NCI-H187 (cell line): ENCODE measurements at places on chromosomes 7 and 10.

DNA sequence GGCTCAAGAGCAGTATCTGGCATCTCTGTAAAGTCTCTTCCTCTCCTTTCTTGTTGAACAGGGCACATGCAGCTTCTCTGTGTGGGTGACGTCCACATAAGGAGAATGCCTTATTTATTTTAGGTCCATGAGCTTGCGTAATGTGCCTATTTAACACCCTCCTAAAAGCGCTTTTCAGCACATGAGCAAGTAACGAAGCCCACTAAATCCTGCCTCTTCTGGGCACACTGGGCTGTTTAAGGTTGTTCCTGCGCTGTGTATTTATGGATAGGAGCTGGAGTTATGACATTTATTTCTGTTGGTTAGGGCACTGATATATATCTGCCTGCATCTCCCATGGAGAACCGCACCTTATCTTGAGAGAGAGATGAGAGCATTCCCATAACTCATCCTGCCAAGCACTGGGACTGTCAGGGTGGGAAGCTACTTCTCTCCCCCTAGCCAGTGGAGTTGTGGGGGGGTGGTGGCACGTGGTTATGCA, 76.1 kb downstream of the LRRC4 start:
- DNase-seq, result no peak

DNA sequence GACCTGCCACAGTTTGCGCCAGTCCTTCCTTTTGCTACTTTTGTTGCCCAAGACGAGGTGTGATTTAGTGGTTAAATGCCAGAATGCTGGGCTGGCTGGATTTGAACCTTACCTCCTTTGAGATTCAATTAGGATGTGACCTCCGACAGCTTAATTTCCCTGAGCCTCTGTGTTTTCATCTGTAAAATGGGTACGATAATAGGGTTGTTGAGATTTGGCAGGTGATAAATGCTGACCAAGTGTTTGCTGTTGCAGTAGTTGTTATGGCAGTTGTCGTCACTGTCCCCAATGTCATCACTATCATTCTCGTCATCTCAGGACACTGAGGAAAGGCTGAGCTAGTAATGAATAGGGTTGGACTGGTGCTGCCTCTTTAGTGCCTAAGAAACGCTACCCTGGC, 61.1 kb downstream of the GRK5 start:
- no peak for DNase-seq

GRCh38 chr7:37346761-37347160, 101.9 kb downstream of the ELMO1 start:
- DNase-seq, result peak; percentile 49

GRCh38 chr10:133088179-133088955, 643 bp downstream of the ADGRA1 start:
- DNase-seq, result no peak

GRCh38 chr10:59177031-59177797, 771 bp downstream of the PHYHIPL start:
- DNase-seq, result peak; percentile 66

GRCh38 chr7:3358991-3359390, 57.9 kb downstream of the SDK1 start:
- DNase-seq, result no peak

DNA sequence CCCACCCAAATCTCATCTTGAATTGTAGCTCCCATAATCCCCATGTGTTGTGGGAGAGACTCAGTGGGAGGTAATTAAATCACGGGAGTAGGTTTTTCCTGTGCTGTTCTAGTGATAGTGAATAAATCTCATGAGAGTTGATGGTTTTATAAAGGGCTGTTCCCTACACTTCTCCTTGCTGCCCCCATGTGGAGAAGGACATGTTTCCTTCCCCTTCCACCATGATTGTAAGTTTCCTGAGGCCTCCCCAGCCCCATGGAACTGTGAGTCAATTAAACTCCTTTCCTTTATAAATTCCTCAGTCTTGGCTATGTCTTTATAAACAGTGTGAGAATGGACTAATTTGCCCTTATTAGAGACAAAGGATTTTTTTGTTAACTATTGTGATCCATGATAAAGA, 48.5 kb upstream of the MKX start:
- no peak for DNase-seq

DNA sequence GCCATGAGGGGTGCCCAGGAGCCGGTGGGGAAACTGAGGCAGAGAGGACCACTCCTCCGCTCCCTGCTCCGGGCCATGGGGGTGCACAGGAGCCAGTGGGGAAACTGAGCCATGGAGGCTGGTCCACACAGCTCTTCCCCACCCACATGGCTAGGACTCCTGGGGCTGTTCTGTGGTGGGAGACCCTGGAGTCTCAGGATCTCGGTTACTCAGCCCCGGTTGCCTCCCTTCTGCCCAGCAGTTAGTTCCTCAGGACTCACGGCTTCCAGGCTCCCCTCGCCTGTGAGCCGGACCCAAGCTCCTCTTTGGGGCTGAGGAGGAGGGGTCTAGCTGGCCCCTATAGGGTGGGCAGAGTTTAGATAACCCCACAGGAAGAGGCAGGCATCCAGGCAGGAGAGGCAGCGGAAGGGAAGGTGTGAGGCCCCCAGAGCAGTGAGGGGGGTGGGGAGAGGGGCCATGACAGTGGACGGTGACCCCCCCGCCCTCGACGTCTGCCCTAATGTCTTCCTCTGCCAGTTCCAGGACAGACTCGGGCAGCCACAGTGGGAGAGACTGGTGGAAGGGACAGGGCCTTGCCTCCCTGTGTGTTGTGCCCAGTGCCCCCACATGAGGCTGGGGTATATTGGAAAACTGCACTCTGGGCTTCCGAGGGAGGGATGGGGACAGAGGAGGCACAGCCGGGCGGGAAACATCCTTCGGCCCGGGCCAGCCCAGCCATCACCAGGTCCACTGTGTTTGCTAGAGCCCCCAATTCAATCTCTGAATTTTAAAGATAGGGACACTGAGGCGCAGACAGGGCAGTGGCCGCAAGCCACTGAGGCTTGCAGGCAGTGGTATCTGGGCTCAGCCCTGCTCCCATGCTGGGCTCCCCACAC, 4.3 kb downstream of the ELFN1 start:
- no peak for DNase-seq

- no peak for DNase-seq
Measured at GRCh38 chr10:37619336-37619735, 238.1 kb downstream of the ZNF248 start.

DNA sequence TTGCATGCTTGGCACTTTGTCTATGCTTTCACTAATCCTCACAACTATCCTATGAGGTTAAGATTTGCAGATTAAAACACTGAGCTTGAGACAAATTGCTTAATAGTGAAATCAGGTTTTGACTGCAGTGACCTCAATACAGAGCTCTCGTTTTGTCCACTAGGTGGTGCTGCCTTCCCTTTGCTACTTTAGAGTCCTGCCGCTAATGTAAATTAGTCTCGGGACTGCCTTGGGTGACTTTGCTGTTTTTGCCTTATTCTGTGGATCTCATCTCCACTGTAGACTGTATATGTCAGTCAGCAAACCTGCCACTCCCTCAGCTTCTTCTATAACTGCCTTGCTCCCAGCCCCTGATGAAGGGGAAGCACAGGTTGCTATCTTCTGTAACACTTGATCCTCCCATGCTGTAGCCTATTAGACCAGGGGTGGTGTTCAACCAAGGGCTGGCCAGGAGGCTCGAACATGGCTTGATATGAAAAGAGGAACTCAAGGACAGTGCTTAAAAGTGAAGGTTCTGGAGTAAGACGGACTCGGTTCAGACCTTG, 26.0 kb downstream of the ASB4 start:
- DNase-seq, result peak; percentile 32

DNA sequence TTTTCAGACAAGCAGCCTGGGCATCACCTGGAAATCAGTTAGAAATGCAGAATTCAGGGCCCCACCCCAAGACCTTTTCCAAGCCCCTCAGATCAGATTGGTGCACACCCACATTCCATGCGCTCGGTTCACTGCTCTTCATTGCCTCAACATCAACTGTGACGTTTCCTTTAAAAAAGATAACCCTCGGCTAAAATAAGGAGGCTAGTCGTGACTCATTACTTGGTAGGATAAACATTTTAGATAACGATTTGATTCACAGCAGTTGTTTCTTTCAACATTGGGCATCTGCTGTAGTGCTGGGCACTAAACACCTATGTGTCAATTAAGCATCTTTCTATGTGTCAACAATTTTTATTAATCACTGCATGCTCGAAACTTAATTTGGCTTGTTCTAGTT, 191.1 kb upstream of the LRGUK start:
- DNase-seq, result no peak

GRCh38 chr7:51238981-51239495, 77.6 kb downstream of the COBL start:
- no peak for DNase-seq

DNA sequence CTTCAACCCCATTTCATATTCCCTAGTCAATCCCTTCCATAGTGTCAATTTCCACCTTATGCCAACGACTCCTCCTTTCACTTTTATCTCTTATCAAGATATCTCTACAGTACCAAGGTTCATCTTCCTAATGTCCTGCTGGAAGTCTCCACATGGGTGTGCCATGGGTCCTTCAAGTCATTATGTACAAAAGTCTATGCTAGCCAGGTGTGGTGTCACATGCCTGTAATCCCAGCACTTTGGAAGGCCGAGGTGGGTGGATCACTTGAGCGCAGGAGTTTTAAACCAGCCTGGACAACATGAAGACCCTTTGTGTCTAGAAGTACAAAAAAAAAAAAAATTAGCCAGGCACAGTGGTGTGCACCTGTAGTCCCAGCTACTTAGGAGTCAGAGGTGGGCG, 47.6 kb downstream of the PRTFDC1 start:
- DNase-seq, result no peak

DNA sequence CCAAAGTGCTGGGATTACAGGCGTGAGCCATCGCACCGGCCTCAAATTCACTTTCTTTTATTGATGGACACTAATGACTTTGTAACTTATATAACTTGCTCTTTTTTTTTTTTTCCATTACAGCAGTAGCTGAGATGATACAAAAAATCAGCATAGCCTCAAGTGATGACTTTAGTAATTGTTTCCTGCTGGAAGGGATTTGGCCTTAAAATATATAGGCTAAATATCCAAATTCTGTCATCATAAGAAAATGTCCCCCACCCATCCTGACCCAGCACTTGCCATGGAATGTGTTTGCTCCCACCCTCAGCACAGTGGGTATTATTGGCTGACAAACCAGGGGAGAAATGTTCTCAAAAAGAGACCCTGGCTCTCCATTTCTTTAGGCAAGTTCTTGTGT, 1264.1 kb upstream of the AUTS2 start:
- DNase-seq, result no peak

DNA sequence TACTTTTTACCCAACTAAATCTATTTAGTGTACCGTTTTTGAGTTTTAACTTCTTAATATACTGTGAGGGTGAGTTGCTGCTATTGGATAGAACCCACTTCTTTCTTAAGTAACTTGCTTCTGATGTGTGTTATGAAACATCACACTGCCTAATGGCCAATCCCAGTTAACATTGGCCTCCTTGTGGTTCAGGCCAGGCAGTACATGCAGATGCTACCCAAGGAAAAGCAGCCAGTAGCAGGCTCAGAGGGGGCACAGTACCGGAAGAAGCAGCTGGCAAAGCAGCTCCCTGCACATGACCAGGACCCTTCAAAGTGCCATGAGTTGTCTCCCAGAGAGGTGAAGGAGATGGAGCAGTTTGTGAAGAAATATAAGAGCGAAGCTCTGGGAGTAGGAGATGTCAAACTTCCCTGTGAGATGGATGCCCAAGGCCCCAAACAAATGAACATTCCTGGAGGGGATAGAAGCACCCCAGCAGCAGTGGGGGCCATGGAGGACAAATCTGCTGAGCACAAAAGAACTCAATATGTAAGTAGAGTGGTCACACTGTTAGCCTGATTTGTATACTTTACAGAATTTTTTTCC, 39.7 kb downstream of the TES start:
- no peak for DNase-seq

GRCh38 chr7:65216469-65216868, 157.2 kb upstream of the ZNF92 start:
- DNase-seq, result peak; percentile 64

DNA sequence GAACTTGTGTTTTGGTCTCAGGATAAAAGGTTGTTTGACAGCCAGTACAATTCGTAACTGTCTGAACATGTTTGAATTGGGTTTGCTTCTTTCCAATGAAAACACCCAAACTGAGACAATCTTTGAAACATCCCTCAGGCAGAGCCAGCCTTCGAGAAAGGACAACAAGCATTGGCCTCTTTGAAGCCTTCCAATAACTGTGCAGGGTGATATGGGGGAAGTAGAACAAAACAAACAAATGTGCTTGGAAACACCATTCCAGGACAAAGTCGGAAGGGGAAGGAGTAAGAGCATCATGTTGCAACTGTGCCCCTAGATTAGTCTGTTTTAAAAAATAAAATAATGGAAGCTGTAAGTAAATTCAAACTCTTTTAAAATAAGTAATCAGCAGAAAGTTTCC, 39.5 kb downstream of the IL2RA start:
- DNase-seq, result no peak

- no peak for DNase-seq
Measured at GRCh38 chr10:44361109-44361508, 23.8 kb downstream of the CXCL12 start.

DNA sequence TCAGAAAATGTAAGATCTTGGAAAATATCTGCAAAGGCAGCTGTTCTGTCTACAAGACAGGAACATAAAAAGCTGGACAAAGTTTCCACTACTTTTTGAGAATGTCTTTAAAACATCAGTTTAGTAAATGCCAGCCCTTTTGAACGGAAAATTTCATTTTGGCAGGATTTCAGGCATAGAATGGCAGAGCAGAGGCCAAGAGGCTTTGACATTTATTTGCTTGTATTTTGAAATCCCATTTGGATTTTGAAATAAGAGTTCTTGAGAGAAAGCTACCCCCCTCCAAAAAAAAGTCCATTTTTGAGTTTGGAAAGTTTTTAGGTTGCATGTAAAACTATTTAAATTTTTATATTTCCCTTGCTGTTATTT, 3.1 kb upstream of the ETV1 start:
- no peak for DNase-seq

DNA sequence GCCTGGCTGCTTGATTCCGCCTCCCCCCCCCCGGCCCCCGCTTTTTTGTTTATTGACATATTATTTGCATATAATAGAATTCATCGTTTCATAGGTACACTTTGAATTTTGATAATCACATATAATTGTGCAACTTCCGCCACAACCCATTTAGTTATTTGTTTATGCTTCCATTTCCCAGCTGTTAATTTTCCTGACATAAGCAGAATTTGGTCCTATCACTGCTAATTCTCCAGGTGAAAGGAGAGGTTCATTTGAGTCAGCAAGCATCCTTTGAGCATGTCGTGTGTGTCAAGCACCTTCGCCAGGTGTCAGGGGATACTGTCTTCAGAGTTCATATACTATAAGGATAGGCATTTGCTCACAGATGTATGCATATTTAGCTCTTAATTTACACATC, 102.2 kb downstream of the CELF2 start:
- DNase-seq, result no peak

- no peak for DNase-seq
Measured at GRCh38 chr7:66886152-66886551, 34.9 kb upstream of the TMEM248 start.

DNA sequence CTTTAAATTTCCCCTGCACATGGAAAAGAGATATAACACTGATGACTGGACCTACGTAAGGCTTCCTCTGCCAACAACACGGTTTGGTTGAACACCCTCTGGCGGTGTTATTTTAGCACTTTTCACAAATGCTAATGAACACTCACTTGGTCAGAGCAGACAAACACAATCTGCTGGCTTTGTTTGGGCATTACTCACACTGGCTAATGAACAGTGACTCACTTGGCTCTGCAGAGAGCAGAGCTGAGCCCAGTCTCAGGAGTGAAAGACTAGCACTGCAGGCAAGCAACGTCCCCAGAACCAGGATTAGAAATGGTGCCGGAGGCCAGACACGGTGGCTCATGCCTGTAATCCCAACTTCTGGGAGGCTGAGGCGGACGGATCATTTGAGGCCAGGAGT, 430.8 kb downstream of the PLXNA4 start:
- DNase-seq, result no peak

- no peak for DNase-seq
Measured at GRCh38 chr10:106941297-106942034, 223.0 kb downstream of the SORCS1 start.
